ENCODE measurements at places on chromosomes 13 and 19.
A peak's percentile ranks its signal among the peaks of the same experiment; 100 is the strongest.

- no peak for DNase-seq
Measured at GRCh38 chr19:41637484-41637883, 10.6 kb upstream of the CEACAM4 start.

- DNase-seq = no peak
Measured at GRCh38 chr19:50720921-50721381, 1.3 kb upstream of the SHANK1 start.

DNA sequence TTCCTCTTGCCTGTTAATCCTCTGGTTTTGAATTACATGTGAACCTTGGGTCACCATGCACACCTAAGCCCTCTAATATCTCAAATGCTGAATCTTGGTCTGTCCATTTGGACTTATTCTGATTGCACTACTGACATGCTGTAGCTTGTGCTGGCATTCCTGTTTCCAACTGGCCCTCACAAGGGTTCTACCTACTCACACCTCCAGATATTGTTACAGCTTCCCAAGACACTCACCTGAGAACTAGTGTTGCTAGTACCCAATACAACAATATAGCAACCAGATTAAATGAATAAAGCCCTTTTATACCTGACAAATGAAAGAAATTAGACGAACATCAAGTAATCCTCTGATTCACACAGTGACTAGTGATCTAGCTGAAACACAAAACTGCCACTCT lies 16.6 kb downstream of the TEX30 start:
- no peak for DNase-seq

GRCh38 chr13:49540552-49540951 lies 44.8 kb downstream of the PHF11 start:
- no peak for DNase-seq

DNA sequence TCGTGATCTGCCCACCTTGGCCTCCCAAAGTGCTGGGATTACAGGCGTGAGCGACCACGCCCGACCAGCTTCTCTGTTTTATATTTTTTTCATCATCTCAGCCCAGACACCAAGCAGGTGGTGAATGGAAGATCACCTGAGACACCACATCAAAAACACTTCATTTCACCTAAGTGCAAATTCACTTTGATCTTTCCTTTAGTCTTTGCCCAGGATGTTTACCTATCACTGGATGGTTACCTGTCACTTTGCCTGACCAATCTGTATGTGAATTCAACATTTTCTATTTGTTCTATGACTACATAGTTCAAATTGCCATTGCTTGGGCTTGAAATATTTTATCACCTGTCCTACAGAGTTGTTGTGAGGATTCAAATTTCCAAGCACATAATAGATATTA lies 65.7 kb downstream of the PAN3 start:
- DNase-seq = no peak

DNA sequence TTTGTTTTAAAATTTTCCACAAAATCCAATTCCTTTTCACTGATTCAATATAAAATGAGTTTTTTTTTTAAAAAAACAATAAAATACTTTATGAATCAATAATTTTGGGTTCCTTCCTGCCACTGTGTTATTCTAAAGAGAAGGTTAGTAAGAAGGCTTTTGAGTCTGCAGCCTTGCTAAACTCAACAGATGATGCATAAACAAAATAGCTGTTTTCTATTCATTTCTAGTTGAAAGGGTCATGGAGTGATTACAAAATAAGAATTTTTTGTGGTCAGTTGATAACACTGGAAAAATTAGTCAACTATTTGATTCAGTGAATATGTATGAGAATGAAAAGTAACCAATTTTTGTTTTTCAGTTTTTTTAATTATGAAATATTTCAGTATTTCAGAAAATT lies 169.9 kb downstream of the VWA8 start:
- no peak for DNase-seq

DNA sequence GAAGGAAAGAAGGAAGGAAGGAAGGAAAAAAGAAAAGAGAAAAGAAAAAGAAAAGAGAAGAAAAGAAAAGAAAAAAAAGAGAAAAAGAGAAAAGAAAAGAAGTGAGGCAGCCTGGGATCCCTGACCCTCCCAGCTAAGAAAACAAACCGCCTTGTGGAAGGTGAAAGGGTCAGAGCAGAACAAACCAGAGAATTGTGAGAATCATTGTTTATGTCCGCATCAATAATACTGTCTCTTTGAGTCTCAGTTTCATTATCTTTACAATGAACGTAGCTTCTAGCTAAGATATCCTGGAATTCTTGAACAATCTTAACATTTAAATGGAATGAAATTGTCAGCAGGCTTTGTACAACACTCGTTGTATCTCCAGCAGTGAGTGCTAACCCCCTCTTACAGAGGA lies 66.4 kb upstream of the SERP2 start:
- no peak for DNase-seq

DNA sequence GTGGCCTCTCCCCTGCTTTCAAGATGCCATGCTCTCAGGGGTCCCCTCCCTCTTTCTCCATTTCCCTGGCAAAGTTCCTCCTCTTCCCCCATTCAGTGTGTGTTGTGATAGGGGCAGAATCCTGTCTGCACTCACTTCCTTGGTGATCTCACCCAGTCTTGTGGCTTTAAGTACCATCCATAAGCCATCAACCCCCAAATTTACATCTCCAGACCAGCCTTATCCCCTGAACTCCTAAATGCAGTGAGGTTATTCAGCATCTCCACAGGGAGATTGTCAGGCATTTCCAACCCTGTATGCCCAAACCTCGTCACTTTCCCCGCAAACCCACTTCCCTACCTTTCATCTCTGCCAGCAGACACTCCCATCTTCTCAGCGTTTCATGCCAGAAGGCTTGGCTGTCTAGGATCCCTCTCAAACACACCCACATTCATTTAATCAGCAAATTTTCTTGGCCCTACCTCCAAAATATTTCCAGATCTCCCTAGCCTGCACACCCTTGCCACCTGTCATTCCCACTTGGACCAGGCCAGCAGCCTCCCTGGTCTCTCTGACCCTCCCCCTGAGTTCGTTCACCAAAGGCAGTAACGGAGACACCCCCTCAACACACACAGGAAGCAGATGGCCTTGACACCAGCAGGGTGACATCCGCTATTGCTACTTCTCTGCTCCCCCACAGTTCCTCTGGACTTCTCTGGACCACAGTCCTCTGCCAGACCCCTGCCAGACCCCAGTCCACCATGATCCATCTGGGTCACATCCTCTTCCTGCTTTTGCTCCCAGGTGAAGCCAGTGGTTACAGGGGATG lies at the start of gene HCST:
Gene HCST (plus strand): TSS at position 676 of the 808 bp plus-strand sequence. CDS start 65 bp downstream, at position 741.
- DNase-seq = no peak

GRCh38 chr13:66014771-66015170 lies 1215.4 kb downstream of the PCDH9 start:
- no peak for DNase-seq

GRCh38 chr13:109788372-109789111 lies 2.2 kb upstream of the IRS2 start:
- no peak for DNase-seq

DNA sequence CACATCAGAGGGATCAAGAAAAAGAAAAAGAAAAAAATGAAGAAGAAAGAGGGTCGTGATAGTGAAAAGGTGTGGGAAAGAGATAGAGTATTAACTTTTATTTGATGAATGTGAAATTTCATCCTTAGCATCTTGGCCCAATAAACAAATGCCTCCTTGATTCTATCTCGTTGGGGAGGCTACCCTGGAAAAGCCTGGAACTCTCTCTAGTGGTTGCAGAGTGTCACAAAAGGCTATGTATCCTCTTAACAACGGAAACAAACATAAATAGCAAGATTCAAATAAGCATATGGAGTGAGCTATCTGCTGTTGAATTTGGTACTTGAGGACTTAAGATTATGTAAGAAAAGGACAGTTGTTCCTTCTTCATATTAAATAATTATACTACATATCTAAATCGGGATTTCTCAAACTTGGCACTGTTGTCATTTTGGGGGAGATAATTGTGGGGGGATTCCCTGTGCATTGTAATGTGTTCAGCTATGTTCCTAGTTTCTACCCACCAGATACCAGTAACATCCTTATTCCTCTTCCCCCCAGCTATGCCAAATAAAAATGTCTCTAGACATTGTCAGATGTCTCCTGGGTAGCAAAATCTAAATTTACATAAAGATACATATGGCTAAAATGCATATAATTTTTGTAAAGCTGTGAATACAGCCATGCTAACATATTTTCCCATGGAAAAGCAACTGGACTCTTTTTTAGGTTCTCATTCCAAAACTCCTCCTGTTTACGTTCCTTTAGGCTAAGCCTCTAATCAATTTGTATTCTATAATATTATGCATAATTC lies 557.2 kb downstream of the DCT start:
- no peak for DNase-seq

GRCh38 chr13:106038752-106039151 lies 496.7 kb downstream of the EFNB2 start:
- no peak for DNase-seq

GRCh38 chr13:28271056-28271840 lies 132.9 kb downstream of the PAN3 start:
- DNase-seq = no peak

- no peak for DNase-seq
Measured at GRCh38 chr13:49457221-49457620, 13.1 kb downstream of the SETDB2 start.

GRCh38 chr13:77359171-77359570 lies 32.3 kb upstream of the MYCBP2 start:
- no peak for DNase-seq

GRCh38 chr13:43661161-43661830 lies 125.5 kb downstream of the ENOX1 start:
- no peak for DNase-seq

GRCh38 chr19:19628501-19629134 lies 598 bp upstream of the LPAR2 start:
- DNase-seq = no peak

- no peak for DNase-seq
Measured at GRCh38 chr19:55465460-55466240, 1.1 kb upstream of the C19orf85 start.

- DNase-seq = no peak
Measured at GRCh38 chr19:926589-927350, 935 bp downstream of the ARID3A start.

- no peak for DNase-seq
Measured at GRCh38 chr13:41568972-41569351, 111.6 kb downstream of the RGCC start.

GRCh38 chr13:111900390-111901131 lies 166.4 kb upstream of the SOX1 start:
- no peak for DNase-seq

GRCh38 chr13:79725841-79726240 lies 244.9 kb downstream of the NDFIP2 start:
- no peak for DNase-seq

DNA sequence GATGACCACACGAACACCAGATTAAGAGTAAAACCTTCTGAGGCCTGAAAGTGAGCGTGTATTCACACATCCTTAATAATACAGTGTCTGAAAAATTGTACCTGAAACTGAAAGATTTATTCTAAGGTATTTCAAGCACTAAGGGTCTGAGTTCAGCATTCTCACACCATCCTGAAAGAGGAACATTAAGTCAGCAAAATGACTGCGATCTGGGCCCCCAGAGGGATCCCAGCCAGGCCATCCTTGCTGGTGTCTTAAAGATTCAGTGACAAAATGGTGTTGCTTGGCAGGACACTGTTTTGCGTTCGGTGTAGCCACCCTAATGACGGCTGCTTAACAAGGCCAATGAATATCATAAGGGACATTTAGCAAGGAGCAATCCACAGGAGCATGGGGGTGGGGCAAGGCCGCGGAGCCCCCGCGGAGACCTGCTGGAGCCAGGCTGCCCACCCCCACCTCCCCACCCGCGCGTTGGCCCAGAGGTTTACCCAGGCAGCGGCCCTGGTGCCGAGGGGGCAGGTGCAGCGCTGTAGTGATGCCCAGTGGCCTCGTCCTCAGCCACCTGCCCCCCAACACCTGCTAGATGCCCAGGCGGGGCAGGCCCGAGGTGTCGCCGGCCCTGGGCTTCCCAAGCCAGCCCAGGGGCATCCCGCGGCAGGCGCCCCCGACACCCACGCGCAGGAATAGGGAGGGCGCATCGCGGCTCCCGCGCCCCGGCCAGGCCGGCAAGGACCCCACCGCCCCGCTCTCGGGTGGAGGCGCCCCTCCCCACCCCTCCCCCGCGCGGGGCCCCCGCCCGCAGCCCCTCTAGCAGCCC lies 742 bp downstream of the NALCN start:
- DNase-seq = no peak

DNA sequence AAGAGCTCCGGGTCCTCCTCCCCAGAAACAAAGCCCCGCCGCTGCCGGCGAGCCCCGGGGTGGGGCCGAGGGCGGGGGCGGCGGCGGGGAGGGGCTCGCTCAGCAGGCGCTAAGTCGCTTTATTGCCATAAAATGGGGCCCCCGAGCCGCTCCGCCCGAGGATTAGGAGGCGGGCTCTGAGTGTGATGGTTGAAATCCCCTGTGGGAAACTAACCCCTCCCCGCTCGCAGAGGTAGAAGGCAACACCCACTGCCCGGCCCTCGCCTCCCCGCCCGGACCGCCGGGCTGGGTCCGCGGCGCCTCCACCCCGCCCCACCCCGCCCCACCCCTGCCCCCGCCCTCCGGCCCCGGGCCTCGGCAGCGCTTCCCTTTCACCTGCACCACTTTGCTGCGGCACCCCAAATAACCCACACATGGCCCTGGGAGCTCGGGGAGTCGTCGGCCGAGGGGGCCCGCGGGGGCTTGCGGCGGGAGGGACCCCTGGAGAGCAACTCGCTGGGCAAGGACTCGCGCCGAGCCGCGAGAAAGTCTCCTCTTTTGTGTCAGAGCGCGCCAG lies at the start of gene KLF12:
Gene KLF12 (minus strand): TSS at position 184 of the 556 bp plus-strand sequence.
- DNase-seq = peak; percentile 82

GRCh38 chr13:106774621-106775020 lies 206.7 kb upstream of the ARGLU1 start:
- no peak for DNase-seq

DNA sequence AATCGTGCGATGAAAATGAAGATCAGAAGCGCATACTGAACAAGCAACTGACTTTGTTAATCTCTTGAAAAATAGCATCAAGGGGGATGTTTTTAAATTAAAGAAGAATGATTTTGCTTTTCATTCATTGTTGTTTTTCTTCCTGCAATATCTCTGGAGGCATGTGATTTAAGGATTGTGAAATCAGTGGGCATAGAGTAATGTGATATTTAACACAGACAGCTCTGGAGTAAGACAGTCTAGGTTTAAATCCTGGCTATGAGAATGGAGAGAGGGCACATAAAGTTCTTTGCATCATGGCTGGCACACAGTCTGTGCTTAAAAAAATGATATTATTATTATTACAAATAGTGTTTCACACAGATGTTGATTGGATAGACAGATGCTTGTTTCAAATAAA lies 243.1 kb upstream of the NBEA start:
- no peak for DNase-seq

DNA sequence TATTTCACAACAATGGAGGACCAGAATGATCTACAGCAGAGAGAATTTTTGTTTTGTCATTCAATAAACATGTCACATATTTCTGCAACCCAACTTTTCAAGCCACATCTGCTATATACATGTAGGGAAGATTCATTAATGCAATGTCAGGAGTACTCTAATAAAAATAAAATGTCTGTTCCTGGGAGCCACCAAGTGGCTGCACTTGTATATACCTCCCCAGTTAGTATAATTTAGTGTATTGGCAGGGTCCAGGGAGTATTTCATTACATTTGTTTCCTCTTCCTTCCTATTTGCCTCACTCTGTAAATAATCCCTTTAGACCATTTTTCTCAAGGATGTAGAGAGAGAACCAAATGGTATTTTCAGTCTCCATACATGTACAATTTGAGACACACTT lies 1169.0 kb downstream of the DIAPH3 start:
- no peak for DNase-seq

- no peak for DNase-seq
Measured at GRCh38 chr13:101624210-101624922, 171.9 kb downstream of the ITGBL1 start.
